Nucleus accumbens (tissue), 56 donors: ENCODE measurements at places on chromosomes 7 and 10.

GRCh38 chr10:31678139-31678536, 250.5 kb downstream of the ARHGAP12 start:
- no peak for DNase-seq

- no peak for DNase-seq
These were observed 75.4 kb upstream of the HDAC9 start for GRCh38 chr7:18420108-18420507.

DNA sequence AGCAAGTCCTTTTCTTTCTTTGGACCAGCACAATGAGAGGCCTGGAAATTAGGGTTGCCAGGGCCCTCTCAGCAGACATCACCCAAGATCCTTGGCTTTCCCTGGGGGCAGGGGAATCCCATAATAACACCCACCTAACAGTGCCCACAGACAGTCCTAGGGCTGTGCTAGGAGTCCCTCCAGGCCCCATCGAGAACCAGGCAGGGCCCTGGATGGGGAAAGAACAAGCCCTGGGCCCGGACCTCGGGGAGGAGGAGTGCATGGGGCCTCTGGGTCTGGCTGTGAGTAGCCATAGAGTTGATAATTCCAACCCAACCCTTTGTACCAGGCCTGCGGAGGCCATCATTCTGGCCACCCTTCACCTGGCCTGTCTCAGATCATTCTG, 201.2 kb upstream of the ZMIZ1 start:
- no peak for DNase-seq

GRCh38 chr7:159098424-159098786, 46.3 kb downstream of the VIPR2 start:
- DNase-seq: no peak

DNA sequence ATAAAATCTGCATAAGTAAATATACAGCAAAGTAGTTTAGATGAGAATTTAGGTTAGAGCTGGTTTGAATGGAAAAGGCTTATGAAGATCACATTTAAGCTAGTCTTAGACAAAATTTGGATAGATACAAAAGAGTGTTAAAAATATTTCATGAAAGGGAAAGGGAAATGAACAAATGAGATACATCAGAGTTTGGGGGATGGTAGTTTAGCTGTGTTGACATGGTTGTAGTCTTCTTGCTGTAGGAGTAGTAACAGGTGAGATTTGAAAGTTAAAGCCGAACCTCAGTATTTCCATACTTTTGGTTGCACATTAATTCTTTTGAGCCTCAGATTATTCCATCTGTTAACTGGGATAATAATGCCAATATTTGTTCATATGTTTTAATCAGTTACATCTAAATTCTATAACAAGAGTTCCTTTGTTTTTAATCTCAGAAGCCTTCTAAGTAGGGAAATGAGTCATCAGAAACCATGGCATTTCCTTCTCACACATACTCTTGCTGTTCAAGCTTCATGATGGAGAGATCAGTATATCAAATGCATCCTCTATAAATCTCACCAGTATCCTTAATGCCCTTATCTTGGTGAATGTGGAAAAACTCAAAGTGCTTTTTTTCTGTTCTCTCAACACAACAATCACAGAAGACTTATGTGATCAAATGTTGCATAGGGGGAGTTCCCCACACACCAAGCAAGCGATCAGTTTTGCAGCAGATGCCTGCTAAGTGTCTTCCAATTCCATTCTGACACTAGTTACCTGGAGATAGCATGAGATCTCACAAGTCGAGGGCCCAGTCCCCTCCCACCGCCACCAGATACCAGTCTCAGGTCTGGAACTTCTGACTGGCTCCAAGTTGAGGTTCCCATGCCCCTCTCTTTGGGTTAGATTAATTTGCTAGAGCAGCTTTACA, 84.7 kb downstream of the MAPK8 start:
- DNase-seq: no peak

DNA sequence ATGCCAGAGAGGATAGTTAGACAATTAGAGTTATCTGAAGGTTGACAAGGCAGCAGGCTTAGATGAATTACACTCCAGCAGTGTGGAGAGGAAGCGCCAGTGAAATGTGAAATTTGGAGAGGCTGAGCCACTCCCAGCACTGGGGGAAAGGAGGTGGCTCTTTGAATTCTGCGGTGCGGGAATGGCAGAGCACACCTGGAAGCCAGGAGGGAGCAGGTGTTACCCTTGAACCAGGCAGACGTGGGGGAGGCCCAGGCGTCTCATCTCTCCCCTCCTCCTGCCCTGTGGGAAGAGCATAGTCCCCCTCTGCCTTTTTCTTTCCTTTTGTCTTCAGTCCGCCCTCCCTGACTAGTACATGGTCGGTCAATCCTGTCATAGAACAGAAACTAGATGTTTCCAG, 203.1 kb downstream of the DPP6 start:
- DNase-seq: no peak

GRCh38 chr10:11050301-11051287, 32.9 kb downstream of the CELF2 start:
- no peak for DNase-seq

DNA sequence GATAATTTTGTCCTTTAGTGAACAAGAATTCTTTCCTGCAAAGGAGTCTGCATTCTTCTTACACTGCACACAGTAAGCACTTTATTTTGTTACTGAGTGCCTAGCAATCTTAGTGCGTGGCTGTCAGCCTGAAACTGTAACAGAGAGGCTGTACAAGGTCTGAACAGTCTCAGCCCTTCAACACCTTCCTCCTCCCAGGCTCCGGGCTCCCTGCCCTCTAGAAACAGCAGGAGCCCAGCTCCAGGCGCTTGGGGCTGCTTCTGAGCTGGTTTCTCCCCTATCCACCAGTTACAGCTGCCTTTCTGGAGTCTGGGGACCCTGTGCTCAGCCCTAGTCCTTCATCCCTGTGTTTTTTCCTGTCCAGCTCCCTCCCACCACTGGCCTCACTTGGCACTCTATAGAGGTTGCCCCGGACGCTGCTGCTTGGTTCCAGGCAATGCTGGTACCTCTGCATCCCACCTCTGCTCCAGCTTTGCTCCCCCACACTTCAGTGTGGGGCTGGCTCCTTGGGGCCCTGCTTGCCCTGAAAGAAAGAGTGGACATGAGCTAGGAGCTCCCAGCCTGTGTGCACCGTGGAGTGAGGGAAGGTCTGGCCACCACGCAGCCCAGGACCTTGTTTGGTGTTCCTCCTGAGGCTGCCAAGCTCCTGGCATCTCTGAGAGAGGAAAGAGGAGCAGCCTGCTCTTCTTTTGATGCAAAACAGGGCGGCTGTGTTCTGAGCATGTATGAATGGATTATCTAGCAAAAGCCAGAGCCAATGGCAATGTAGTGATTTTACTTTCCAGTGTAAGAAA, 251.2 kb upstream of the GRB10 start:
- no peak for DNase-seq

DNA sequence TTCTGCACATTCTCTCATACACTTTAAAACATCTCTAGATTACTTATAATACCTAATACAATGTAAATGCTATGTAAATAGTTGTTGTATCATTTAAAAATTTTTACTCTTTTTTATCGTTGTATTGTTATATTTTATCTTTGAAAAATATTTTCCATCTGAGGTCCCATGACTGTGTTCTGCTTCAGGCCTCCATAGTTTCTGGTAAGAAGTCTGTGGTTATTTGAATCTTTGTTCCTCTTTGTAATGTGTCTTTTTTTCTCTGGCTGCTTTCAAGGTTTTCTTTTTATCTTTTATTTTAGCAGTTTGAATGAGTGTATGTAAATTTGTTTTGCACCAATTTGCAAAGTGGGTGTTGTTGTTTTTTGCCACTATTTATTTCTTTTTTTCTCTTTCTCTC, 263.1 kb downstream of the RPS24 start:
- no peak for DNase-seq

DNA sequence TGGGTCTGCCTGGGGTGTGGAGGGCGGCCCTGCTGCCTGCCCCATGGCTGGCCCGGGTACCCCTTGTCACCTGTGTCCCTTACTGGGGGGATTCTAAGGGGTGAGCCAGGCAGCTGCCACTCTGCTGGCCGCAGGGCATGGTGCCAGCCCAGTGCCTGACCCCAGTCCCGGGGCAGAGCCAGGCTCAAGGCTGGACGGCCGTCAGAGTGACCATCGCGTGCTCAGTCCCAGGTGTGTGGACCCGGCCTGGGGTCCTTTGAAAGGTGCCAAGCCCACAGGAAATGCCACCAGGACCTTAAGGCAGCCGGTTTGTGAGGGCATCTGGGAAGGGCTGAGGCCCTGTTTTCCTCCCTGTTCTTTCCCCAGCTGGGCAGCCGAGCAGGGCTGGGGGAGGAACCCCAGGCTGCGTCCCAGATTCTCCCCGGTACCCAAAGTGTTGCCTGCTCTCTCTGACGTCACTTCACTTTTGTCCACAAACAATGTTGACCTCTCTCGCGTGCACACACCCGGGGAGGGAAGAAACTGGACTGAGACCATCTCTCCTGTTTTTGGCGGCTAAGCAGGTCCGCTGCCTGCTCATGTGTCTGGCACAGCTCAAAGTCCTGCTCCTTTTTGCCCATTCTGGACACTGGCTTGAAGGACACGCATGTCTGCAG, 37.6 kb downstream of the PAPOLB start:
- no peak for DNase-seq

DNA sequence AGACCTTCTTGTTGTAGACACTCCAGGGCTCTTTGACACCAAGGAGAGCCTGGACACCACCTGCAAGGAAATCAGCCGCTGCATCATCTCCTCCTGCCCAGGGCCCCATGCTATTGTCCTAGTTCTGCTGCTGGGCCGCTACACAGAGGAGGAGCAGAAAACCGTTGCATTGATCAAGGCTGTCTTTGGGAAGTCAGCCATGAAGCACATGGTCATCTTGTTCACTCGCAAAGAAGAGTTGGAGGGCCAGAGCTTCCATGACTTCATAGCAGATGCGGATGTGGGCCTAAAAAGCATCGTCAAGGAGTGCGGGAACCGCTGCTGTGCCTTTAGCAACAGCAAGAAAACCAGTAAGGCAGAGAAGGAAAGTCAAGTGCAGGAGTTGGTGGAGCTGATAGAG, 5.5 kb downstream of the GIMAP7 start:
- DNase-seq: no peak

DNA sequence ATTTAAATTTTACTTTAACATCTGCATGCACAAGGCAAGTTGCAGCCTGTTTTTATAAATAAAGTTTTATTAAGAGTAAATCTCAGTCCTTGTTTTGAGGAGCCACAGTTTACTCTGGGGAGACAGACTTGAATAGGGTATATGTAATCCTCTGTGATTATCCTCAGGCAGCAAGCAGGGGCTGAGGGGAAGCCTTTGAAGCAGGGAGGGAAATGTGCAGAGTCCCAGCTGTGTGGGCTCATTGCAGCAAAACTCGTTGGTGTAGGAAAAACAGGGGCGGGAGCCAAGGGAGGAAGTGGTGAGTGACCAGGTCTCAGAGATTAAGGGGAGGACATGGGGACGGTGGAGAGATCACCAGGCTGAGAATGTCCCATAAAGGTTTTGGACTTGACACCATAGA, 34.3 kb upstream of the SMC3 start:
- DNase-seq: no peak

DNA sequence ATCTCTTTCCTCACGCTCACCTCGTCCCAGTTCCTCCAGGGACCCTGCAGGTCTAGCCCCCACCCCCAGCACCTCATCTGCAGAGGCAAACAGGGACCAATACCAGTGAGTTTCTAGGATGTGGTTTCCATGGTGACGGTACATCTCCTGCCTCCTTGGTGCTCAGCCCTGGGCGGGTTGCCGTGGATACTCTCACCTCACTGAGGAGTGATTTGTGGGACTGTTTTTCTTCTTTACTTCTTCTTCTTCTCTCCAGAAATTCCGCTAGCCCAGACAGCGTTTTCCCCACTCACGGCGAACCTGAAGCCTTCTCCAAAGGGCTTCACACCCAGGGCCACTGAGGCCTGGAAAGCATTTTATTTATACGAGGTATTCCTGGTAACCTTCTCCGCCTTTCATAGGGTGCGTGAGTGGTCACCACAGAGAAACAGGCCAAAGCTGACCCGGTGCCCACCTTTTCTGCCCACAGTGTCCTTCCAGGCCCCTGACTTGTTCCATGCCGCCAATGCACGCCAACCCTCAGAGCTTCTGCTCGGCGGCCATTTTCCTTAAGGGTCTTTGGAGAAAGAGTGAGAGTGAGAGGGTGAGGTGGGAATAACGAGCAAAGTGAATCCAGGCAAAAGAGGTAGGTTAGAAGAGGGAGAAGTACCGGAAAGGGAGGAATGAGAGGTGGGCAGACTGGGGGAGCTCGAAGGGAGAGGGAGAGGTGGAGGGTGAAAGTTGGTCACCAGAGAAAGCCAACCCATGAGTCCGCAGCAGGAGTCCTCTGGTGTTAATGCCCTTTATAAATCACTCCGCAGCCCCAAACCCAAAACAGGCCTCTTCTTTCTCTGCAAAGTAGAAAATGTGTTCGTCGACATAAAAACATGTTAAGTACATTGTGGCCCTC, 15.5 kb downstream of the FAM241B start:
- DNase-seq: no peak

- no peak for DNase-seq
These were observed 78.5 kb downstream of the C7orf25 start for GRCh38 chr7:42833411-42833810.

- no peak for DNase-seq
These were observed 490 bp downstream of the KIN start for GRCh38 chr10:7787150-7787856.

DNA sequence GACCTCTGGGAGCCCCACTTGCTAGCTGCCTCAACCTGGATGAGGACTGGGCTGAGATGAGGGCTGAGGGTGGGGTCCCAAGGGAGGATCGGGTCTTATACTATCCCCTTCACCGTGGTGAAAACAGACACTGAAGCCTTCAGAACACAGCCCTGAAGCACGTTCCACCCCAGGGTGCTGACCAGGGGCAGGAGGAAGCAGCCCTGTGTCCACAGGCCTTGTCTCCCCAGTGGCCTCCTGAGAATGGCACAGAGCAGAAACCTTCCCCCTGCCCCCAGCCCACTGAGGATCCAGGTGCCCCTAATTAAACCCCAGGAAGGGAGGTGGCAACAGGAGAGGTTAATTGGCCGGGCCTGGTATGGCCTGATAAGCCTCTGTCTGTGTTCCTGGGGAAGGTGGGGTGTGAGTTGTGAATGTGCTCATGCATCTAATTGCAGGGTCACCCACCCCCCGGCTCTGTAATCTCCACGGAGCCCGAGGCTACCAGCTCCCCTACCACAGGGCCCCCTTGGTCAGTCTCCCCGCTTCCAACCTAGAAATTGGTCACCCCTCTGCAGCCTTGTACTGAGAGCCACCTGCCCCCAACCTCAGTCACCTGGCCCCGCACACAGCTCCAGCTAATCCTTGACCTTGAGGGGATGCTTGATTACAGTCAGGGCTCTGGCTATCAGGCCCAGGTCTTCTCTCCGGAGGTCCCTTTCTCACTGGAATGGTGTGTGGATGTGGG, 159.0 kb upstream of the UNC5B start:
- DNase-seq: no peak

GRCh38 chr7:132779164-132779563, 202.9 kb upstream of the PLXNA4 start:
- DNase-seq: peak; percentile 18

DNA sequence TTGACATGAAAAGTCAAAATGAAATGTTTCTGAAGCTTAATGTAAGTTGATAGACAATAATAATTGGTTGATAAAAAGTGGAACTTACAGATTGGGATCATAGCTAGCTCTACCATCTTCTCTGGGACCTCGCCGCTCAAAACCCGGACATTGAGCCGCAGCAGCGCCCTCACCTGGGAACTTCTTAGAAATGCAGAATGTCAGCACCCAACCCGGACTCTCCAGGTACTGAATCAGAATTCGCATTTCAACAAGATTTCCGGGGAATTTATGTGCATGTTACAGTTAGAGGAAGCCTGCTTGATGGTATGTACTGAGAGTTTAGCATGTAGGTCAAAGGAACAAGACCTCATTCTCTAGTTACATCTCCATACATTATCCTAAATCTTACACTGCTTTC, 36.7 kb upstream of the ABLIM1 start:
- DNase-seq: no peak
